ENCODE measurements at places on chromosomes 3 and 15.

GRCh38 chr3:113211330-113212149, at the start of gene BOC:
Gene BOC, plus strand, starts transcription at chr3:113211557. Its CDS starts 38,246 bp downstream, at chr3:113249803.
- DNase-seq, result no peak

- DNase-seq, result no peak
Measured at GRCh38 chr3:105827959-105828358, 40.9 kb downstream of the CBLB start.

DNA sequence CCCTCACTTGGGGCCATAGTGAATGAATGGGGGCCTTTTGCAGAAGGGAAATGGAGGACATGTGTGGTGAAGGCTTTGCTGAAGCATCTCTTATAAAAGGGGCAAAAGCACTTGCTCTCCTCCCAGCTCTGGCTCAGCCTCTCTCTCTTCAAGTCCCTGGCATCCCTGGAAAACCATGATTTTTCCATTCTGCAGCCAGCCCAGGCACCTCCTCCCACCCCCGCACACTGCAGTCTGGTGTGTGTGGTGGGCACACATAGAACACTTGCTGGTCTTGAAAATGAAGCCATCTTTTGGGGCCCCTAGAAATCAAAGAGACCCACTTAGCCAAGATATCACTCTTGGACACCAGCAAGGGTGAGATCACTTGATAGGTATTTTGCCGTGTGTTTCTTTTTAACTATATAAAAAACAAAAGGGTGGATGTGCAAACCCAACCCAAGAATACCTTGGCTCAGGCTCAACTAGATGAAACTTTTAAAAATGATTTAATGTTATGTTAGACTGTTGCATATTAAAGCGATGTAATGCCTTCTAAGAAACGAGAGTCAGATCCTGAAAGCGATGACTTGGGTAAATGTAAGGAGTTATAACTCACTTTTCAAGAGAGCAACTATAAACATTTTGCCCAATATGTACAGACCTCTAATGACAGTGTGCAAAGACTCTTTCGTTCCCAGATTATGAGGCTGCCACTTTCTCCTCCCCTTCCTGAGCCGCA, 16.4 kb upstream of the ALDH1A3 start:
- DNase-seq, result no peak

DNA sequence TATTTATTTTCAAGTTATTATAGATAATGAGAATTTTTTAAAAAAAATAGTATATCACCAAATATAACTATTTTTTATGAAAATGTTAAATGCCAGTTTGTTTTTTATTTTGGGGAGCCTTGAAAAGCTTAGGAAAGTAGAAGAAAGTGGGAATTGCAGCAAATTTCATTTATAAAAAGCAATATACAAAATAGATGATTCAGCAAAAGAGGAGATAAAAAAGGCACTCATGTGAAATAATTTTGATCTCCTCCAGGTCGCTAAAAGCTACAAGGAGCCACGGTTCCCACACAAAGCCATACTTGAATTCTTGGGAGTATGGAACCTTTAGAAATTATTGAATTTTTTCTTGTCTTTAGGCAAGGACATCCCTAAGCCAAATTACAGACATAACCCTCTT, 625.0 kb upstream of the SGO1 start:
- DNase-seq, result no peak

GRCh38 chr3:62970648-62971047, 95.4 kb upstream of the CADPS start:
- no peak for DNase-seq

DNA sequence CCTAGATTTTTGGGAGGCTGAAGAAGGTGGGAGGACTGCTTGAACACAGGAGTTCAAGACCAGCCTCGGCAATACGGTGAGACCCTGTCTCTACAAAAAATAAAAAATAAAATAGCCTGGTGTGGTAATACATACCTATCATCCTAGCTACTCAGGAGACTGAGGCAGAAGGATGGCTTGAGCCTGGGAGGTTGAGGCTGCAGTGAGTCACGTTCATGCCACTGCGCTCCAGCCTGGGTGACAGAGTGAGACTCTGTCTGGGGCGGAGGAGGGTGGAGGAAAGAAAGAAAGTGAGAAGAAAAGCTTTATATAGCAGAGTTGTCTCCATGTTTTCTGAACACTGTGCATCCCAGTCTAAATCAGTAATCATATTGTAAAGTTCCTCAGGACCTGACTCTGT, 301.4 kb upstream of the CNTN6 start:
- no peak for DNase-seq

- DNase-seq, result no peak
Measured at GRCh38 chr3:106103383-106103782, 234.6 kb upstream of the CBLB start.

DNA sequence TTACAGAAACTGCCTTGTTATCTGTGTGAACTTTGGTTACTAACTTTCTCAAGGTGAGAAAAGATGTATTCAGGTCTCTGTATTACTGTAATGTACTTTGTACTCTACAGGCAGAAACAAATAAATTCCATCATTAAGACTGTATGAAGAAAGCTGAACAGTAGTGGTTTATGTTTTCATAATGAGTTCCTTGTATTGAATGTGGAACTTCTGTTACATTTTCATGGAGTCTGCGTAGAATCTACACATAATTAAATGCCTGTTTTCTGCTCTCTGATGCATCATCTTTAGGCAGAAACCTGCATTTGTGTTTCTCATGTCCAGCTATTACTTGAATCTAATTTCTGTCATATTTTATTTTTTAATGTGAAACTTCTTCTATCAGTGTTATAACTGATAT, 302.8 kb downstream of the NLGN1 start:
- no peak for DNase-seq

DNA sequence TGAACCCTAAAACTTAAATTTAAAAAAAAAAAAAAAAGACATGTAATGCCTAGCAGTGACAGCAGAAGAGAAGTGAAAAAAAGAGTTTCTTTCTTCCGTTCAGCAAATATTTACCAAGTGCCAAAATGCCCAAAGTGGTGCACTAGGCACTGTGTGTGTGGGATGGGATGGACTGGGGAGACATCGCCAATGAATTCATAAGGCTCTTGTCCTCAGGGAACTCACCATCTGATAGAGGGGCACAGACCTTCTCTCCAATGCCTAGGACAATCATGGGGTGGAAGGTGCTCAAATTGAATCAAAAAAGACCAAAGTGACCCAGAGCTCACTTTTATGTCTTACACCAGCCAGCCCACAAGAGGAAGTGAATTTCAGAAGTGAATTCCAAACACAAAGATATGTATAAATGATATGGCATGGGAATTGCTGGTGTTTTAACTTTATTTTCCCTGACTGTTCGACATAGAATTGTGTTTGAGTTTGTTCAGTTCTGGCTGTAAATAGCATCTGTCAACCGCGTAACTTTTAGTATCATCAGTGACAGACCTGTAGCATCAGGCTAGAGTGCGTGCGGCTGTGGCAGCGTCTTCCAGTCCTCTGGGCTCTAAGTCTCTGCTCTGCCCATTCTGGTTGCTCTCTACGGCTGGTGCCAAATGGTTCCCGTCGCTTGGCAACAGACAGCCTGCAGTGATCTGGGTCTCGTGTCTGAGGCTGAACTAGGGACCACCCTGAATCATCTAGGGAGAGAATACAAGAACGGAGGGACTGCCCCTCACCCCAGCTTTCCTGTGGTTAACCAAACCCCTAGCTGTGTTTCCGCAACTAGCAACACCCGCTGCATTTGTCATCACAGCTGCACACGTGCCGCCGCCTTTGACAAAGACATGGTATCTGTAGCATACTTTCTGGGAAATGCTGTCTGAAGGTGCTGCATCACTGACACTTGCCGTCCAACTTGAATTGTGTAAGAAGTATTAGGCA, 154.0 kb upstream of the THBS1 start:
- DNase-seq, result peak; percentile 53

GRCh38 chr15:55327387-55327786, 8.4 kb downstream of the PIGB start:
- no peak for DNase-seq

DNA sequence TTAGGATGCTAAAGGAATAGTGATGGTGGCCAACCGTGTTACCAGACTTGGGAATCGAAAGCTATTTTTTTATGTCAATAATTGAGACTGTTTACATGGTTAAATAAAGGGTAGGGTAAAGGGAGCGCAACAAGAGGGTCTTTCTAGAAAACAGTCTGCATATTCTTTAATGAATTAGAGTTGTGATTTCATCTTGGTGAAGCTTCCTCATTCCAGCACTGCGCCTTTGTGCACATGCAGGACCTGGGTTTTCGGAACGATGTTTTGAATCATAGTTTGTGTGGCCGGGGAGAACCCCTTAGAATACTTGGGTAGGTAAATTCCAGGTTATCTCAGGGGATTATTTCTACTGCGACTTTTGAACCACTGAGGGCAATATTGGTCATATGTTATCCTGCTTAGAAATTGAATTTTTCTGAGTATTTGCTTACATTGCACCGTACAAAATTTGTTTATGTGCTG, 1.3 kb downstream of the PIK3CA start:
- no peak for DNase-seq

GRCh38 chr15:97903971-97904572, 56.4 kb upstream of the ARRDC4 start:
- no peak for DNase-seq

DNA sequence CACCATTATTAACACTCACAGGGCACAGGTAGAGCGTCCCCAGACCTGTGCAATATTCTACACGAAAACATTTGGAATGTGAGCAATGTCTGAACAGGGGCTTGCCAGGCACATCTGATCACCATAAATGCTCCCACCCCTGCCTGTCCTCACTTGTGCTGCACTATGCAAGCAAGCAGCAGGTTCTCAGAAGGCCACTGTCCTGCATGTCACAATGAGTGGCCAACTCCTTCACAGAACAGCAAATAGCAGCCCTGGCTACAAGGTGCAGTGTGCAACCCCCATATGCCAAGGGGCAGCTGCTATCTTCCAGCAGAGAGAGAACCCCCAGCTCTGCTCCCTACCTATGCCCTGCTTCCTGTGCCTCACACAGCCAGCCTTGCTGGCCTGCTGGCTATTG, 32.6 kb downstream of the SEC22C start:
- no peak for DNase-seq

- DNase-seq, result no peak
Measured at GRCh38 chr3:113141543-113141942, 69.8 kb upstream of the BOC start.

GRCh38 chr3:27287052-27287451, 82.1 kb downstream of the NEK10 start:
- DNase-seq, result no peak

DNA sequence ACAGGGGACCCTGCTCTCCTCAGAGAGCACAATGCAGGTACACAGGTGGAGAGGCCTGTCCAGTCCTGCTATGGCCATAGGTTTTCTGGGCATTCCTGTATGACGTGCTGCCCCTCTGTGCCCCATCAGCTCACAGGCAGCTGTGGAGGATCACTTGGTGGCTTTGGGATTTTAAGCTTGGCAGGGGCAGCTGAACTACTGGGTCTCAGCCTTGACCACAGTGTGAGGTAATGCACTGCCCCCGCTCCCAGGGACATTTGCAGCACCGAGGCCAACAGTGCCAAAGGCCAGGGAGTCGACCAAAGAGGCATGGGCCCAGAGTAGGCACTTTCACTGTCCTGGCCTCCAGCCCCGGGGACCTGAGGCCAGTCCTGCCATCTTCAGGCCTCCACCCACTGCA, 46.2 kb downstream of the ZDHHC3 start:
- DNase-seq, result no peak

GRCh38 chr3:173066044-173067004, 74.7 kb downstream of the SPATA16 start:
- DNase-seq, result no peak

GRCh38 chr3:50047426-50047825, 41.3 kb upstream of the RBM5 start:
- no peak for DNase-seq

GRCh38 chr15:25481208-25481859, 42.5 kb upstream of the UBE3A start:
- DNase-seq, result no peak

GRCh38 chr15:81343371-81343770, 19.4 kb upstream of the STARD5 start:
- DNase-seq, result no peak

DNA sequence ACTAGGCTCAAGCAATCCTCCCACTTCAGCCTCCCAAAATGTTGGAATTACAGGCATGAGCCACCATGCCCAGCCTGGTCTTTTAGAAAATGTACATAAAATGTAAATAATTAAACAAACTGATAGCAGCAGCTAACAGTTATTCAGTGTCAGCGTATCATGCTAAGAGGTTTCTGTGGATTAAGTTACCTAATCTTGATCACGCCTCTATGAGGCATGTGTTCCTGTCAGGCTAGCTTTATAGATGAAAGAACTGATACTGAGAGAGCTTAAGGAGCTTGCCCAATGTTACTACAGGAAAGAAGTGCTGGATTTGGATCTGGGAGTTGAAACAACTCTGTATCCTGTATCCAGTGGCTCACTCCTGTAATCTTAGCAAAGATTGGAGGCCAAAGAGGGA, 11.2 kb upstream of the MST1R start:
- DNase-seq, result no peak

GRCh38 chr3:33044676-33045075, 52.3 kb downstream of the GLB1 start:
- DNase-seq, result no peak

DNA sequence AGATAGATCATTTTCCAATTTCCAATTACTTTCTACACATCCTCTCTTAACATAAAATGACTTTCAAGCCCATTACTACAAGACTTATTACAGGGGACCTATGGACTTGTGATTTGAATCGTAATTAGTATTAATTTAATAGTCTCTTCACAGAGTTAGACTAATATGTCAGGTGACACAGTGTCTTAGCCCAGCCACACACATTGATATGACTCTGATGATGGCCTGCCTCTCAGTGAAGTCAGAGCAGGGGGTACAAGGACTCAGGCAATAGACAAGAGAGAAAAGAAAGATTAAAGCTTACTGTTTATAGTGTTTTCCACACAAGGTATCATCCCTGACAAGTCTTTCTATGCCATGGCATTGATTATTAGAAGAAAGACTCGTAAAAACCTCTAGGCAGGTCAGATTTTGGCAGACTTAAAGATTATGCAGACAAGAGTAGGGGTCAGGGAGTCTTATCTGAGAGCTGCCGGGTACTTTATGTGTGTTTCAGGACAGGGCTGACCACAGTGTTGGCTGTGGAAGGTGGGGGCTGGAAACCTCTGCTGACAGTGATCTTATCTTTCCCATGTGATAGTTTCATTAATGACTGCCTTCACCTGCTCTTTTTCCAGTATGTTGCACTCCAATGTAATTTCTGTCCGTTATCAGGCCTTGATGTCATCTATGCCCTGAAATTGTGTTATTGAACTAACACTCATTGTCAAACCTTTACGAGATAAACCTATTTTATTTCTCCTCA, 50.1 kb downstream of the B3GALNT1 start:
- no peak for DNase-seq

GRCh38 chr15:41523097-41523496, 9.5 kb upstream of the LTK start:
- no peak for DNase-seq

- no peak for DNase-seq
Measured at GRCh38 chr15:39192351-39192750, 388.5 kb upstream of the THBS1 start.

- no peak for DNase-seq
Measured at GRCh38 chr3:126952261-126952982, 30.5 kb upstream of the PLXNA1 start.

Data from stimulated activated CD8-positive, alpha-beta memory T cell treated with anti-CD3 and anti-CD28 coated beads, Interleukin-7, amount 100 ng/mL, for 1 hour (primary cell).